ENCODE measurements at places on chromosomes 13 and 19. TPM values are rescaled to one million over a fixed set of nuclear protein-coding genes. Genes with fewer than 3 reads are reported as not detected.

The OVOL3 gene
- total RNA-seq: not detected

The ZNF486 gene
- 4.3 TPM for total RNA-seq

The KLK11 gene
- 281 TPM for total RNA-seq

The ILF3 gene
- total RNA-seq: 122 TPM

The MBD3L2 gene
- total RNA-seq: not detected

The VSTM1 gene
- total RNA-seq: not detected

The HCST gene
- 0.79 TPM for total RNA-seq

The STAP2 gene
- 146 TPM for total RNA-seq

The PGLYRP2 gene
- 0.23 TPM for total RNA-seq

The CNN1 gene
- total RNA-seq: 20.7 TPM

GRCh38 chr13:32125221-32125689, 93.7 kb downstream of the FRY start:
- DNase-seq: no peak

GRCh38 chr13:105343134-105343806, 1192.2 kb downstream of the EFNB2 start:
- DNase-seq: no peak

DNA sequence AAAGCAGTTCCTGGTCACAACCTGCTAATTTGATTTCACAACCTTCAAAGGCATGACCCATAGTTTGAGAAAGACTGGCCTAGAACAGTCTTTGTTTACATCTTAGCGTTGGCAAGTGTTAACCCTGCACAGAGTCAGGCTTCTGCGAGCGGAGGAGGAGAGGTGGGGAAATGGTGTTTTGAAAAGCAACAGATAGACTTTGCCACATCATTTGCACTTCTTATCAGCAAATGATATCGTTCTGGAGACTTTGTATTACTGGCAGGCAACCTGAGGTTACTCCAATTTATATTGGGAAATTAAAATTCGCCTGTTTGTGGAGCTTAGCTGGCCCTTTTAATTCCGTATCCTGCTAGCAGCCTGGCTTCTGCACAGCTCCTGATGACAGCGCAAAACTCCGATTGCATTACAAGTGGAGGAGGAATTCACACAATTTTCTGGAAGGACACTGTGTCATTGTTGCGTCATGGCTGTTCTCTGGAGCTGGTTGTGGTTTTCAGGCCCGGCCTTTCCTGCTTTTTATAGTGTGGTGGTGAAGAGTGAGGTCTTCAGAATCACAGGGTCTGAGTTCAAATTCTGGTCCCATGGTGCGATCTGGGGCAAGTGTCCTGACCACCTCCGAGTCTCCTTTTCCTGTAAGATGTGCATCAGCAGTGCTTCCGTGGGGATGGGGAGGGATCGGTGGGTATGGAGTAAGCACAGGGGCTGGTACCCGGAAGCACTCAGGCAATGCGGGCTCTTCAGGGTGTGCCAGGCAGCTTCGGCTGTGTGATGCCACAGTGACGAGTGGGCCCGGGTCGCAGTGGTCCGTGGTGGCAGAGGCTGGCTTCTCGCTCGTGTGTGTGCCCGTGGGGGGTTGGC, 49.1 kb upstream of the EHD2 start:
- peak; percentile 93 for DNase-seq

- DNase-seq: no peak
Observed at GRCh38 chr19:3138268-3138667, 2.4 kb downstream of the GNA15 start.

DNA sequence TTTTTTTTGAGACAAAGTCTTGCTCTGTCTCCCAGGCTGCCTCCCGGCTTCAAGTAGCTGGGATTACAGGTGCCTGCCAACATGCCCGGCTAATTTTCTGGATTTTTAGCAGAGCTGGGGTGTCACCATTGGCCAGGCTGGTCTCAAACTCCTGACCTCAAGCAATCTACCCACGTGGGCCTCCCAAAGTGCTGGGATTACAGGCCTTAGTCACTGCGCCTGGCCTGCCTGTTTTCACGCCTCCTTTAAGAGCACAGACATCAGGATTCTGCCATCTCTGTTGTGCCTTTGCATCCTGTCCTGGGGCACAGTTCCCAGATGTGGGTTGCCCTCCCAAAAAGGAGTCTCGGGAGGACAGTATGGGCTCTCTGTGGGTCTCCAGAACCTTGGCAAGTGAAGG, 2.5 kb upstream of the PRAM1 start:
- no peak for DNase-seq

GRCh38 chr13:110644892-110645521, 29.7 kb downstream of the NAXD start:
- peak; percentile 86 for DNase-seq

DNA sequence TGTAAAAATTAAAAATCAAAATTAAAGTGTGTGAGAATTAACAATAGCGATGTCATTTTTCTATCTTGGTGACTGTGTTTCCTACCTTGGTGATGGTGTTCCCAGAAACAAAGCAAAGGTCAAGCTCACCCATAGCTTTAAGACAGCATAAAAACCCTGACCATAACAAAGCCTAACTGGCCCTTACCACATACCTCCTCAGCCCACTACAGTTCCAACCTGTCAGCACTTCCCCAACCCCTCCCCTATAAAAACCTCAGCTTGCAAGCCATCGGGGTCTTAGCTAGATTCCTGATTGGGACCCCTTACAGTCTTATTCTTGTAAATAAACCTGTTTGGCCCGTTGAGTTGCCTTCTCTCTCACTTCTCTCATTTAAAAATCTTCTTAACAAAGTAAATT, 484.4 kb upstream of the PCDH20 start:
- DNase-seq: no peak

DNA sequence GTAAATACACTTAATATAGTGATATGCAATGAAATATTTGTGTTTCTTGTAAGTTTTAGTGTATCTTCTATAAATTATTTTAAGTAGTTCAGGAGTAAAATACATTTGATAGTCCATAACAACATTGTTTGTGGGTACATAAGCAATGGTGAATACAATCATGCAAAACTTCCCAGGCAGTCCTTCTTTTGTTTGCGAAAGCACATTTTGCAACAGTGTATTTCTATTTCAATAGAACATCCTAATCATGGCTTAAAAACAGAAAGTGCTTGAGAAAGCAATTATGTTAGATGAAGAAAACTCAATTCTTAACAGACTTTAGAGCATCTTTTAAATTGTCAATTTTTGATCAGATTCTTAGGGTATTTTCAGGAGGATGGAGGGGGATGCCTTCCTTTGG, 155.6 kb downstream of the POSTN start:
- DNase-seq: no peak

- DNase-seq: no peak
Observed at GRCh38 chr19:18051887-18052286, 34.8 kb downstream of the IL12RB1 start.

DNA sequence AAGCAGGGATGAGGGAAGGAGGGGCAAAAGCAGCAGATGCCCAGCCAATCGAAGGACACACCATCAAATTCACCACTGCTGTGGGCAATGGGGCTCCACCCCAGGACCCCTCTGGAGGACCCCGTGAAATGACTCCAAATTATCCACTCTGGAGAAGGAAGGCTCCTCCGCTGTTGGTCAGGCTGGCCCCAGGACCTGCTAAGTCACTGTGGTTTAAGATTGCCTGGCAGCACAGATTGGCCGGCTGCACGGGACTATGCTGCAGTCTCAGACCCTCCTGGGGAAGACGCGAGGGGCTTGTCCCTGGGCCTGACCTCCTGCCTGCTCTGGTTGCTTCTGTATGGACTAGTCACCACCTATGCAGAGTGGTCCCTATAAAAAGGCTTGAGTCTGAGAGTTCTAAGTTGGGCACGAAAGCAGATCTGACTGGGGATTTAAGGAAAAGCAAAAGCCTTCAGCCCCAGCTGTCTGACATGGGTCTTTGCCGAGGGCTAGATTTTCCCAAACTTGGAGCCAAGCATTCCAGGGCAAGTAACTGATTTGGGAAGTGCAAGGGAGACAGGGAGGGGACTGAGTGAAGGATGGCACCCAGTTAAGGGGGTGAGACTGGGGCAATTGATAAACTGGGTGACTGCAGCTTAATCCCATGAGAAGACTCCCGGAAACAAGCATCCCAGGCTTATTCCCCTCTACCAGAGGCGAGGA, 91.7 kb downstream of the TSHZ3 start:
- DNase-seq: no peak

DNA sequence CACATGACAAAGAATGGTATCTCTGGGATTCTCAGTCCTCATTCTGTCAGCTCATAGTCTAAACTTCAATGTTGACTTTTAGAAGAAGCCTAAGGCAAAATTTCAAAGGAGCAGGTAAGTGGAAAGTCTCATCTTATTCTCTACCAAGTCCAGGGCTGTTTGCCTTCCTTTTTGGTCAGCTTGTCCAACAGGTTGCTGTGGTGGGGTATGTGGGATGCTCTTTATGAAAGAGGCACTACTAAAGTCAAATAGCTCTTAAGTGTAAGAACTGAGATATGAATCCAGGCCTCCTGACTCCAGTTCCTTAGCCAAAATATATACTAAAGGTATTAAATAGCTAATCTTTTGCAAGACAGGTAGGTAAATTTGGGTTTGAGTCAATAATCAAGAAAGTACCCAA, 540.6 kb upstream of the SPRY2 start:
- no peak for DNase-seq

- DNase-seq: no peak
Observed at GRCh38 chr13:44627441-44627840, 51.3 kb upstream of the TSC22D1 start.

GRCh38 chr13:41312176-41312500, 1.1 kb downstream of the NAA16 start:
- DNase-seq: no peak

GRCh38 chr13:21850013-21851006, 179.4 kb downstream of the FGF9 start:
- no peak for DNase-seq

DNA sequence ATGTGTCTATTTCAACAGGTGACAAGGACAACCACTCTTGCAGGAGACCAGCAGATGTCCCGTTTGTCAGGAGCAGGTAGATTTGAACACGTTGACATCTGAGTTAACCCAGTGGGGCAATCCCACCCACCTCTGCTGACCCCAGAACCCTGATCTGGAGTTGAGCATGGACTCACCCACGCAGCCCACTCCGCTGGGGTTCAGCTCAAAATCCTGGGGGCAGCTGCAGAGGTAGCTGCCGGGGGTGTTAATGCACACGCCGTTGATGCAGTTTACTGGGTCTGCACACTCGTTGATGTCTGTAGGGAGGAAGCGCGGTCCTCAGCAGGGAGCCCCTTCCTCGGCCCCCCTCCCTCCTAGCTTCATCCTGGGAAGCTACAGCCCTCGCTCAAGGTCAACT, 39.9 kb downstream of the FBN3 start:
- DNase-seq: no peak

GRCh38 chr19:23203841-23204344, 46.3 kb downstream of the ZNF724 start:
- DNase-seq: no peak

DNA sequence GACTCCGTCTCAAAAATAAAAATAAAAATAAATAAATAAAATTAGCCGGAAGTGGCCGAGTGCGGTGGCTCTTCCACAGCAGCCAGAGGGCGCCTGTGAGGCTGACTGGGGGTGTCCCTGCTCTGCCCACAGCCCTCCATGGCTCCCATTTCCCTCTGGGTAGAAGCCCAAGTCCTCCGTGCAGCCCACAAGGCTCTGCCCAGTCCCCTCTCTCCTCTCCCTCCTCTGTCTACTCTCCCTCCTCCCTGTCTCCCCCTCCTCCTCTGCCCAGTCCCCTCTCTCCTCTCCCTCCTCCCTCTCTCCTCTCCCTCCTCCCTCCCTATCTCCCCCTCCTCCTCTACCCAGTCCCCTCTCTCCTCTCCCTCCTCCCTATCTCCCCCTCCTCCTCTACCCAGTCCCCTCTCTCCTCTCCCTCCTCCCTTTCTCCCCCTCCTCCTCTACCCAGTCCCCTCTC, 20.4 kb downstream of the MISP start:
- no peak for DNase-seq

Measured in lower leg skin (tissue), 4 donors.